ENCODE measurements at places on chromosomes 11 and 22. TPM values are rescaled to one million over a fixed set of nuclear protein-coding genes. Genes with fewer than 3 reads are reported as not detected.

The RFPL3 gene
- not detected for polyA plus RNA-seq

The CFAP300 gene
- polyA plus RNA-seq: 6.8 TPM

The OR2AG2 gene
- 0.07 TPM for polyA plus RNA-seq

The CCDC81 gene
- polyA plus RNA-seq: 1.0 TPM

The HORMAD2 gene
- polyA plus RNA-seq: not detected

The ATG16L2 gene
- 25.4 TPM for polyA plus RNA-seq

The CCDC117 gene
- polyA plus RNA-seq: 42.4 TPM

The CRACR2B gene
- 21.7 TPM for polyA plus RNA-seq

The FAT3 gene
- polyA plus RNA-seq: 10.8 TPM

The APOL5 gene
- polyA plus RNA-seq: not detected

DNA sequence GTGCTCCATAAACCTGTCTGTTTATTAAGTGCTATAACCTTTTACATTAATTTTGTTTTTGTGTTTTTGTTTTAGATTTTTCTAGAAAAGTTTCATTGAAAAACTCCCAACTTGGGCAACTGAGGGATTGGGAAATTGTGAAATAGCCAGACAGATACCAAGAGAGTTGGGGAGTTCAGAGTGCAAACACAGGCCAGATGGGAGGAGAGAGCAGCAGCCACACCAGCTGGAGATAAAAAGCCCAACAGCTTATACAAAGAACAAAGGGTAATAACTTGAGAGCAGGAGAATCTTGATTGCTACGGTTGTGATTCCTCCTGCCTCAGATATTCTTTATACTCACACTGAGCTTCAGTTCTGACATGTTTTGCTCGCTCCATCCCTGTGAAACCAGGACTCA lies 1642.2 kb downstream of the LRRC4C start:
- DNase-seq: peak; percentile 4

- DNase-seq: no peak
These were observed 44.4 kb upstream of the FAT3 start for GRCh38 chr11:92180226-92180625.

DNA sequence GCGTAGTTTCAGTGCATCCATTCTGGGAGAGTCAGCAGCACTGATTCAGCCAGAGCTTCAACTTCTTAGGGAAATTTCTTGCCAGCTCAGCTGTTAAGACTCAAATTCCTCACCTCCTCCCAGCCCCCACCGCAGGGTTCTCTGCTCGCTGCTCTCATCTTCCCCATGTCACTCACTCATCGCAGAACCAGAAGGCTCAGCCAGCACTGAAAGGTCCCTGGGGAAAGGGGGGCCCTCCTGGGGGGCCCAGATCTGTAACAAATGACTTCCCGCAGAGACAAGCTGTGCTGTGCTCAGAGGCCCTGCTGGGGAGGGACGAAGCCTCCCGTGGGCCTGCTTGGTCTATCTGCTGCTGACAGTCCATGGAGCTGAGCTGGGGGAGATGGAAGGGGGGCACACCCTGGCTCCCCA lies 220.6 kb downstream of the NTM start:
- DNase-seq: no peak

DNA sequence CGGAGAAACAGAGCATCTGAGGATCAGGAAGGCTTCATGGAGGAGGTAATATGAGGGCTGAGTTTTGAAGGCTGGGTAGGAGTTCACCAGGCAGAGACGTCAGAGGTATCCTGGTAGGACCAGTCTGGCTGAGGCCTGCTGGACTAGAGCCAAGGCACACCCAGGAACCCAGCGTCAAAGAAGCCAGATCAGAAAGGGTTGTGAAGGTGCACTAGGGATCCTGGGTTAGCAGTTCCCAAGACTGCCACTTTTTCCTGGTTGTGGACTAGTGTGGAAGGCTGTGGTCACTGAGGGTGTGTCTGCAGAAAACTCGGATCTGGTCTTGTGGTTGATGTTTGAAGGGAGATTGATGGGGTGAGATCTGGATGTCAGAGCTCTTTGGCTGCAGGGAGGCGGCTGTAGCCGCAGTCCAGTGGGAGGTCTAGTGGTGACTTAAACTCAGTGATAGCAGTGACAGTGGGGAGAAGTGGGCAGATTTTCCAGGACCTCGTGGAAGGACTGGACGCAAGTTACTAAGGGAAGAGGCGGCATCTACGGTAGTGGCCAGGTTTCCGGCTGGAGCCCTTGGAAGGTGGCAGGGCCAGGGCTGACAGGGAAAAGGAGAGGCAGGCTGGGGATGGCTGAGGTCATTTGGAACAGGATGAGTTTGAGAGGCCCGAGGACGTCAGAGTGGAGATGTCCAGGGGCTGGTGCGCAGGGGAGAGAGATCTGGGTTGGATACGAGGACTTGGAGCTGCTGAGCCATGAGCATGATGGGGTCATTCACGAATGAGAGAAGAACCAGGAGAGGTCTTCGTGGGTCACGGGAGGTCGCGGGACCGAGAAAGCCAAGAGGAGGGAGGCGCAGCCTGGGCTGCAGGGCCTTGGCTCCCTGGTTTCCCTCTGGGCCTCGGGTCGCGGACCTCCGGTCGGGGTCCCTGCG lies 10.9 kb downstream of the RELA start:
- no peak for DNase-seq

GRCh38 chr11:65868076-65868667 lies 4.4 kb downstream of the EFEMP2 start:
- DNase-seq: no peak

- DNase-seq: no peak
These were observed 63.7 kb downstream of the PTPRJ start for GRCh38 chr11:48043991-48044512.

- no peak for DNase-seq
These were observed 3.5 kb upstream of the CD5 start for GRCh38 chr11:61098778-61099177.

DNA sequence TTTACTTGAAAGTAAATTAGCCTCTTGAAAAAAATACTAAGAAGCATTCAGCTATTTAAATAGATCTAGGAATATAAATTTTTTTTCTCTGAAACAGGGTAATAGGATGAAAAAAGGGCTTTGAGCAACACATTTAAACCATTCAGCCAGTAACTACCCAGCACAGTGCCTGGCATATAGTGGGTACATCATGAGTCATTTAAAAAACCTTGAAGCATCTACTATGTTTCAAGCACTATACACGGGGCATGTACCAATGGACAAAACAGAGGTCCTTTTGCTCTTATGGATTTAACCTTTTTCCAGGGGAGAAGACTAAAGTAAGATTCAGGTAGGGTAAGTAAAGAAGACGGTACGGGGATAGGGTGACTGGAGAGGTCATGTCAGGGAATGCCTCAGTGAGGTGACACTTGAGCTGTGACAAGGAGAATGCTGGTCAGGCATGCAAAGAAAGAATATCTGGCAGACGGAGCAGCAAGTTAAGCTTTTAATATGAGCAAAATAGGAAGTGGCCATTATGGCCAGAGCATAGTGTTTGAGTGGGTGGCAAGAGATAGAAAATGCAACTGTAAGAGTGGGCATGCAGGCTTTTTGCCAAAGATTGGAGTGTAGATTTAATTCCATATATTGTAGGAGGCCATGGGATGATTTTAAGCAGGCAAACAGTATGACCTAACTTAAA lies 101.1 kb downstream of the HIPK3 start:
- DNase-seq: no peak

- DNase-seq: no peak
These were observed 5.0 kb downstream of the ASCL2 start for GRCh38 chr11:2265396-2265795.

- DNase-seq: no peak
These were observed 418.5 kb downstream of the MIAT start for GRCh38 chr22:27075891-27076290.

DNA sequence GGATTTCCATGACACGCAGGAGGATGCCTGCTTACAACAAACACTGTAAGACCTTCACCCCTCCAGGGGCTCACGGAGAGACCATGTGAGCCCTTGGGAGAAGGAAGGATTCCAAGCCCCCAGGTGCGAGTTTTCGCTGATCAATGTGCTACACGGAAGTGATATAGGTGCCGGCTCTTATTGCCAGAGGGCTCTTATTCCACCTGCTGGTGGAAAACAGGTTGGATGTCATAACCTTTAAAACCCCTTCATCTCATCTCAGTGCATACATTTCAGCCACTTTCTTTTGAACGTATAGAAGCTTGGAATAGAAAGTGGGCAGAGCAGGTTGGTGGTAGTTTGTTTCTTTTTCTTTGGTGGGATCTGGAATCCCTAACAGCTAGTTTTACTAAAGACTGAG lies 25.8 kb downstream of the LAYN start:
- no peak for DNase-seq

- DNase-seq: no peak
These were observed 79.5 kb downstream of the PARVA start for GRCh38 chr11:12456651-12457579.

GRCh38 chr11:62131170-62131464 lies 7.3 kb downstream of the INCENP start:
- DNase-seq: no peak

DNA sequence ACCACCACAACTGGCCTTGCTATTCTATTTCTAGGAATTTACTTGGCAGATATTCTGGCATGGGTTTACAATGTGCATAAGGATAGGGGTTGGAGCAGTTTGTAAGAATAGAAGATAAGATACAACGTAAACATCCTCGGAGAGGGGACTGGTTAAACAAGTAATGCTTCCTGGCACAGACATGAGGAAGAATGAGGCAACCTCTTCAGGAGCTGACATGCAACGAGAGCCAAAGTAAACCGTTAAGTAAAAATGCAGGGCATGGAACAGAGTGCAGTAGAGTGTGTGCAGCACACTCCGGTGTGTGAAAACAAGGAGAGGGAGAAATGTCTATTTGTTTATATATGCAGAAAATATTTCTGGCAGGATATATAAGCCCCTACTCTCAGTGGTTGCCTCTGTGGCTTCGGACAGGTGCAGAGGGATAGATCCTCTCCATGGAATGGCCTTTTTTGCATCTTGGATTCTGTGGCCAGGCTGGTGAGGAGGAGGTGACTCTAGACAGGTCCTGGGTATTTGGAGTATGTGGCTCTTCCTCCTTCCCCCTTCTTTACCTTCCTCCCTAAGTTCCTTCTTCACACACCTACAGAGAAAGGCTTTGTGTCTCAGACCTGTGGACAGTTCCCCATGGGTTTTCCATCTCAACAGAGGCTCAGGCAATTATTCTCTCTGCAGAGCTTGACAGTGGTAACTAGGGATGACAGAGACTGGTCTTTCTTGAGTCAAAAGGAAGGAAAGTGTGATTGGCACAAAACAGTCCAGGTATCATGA lies 2.5 kb downstream of the RAB36 start:
- no peak for DNase-seq

DNA sequence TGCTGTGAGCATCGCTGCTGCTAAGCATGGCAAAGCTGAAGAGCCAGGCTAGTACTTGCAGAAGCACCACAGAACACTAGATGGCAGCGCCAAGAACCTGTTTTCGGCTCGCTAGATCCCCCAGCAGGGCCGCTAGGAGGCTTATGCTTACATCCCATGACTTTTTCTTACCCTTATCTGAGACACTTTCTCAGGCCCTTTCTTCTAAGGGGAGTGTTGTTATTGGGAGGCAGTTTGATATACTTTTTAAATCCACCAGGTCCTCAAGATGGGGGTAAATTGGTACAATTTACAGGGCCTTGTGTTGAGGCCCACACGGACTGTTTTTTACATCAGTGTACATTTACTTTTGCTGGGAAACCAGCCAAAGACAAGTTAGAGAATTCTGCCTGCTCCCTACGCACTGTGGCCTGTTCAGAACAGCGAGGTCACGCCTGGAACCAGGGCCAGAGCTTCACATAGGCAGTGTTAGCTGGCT lies 4.0 kb downstream of the TRIM6 start:
- DNase-seq: peak; percentile 64

- no peak for DNase-seq
These were observed 6.5 kb downstream of the VSTM5 start for GRCh38 chr11:93843906-93844305.

DNA sequence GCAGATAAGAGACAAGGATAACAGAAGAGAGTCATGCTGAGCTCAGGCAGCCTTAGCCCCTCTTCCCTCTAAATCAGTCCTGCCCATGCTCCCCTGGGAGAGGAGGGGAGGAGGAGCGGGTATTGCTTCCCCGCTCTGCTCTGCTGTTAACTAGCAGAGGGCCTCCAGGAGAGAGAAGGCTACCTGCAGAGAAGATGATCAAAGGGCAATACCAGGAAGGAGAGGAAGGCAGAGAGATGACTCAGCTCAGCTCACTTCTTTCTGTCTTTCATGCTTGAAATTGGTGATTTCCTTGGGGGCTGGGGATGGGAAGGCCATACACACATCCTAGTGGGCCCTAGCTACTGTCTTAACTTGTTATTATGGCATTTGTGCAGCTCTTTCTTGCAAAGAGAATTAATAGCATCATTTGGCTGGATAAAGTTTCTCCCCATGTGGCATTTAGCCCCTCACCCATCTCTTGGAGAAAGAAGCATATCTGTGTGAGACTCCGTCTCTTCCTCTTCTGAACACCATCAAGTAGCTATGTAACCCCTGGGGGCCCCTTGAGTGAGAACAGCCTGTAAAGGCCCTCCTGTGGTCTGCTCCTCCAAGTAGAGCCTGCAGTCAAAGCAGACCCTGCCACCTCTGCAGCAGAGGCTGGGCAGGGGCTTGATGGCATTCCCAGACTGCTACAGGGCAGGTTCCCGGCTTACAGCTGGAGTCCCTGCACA lies 33.4 kb upstream of the AMOTL1 start:
- no peak for DNase-seq

GRCh38 chr11:103737037-103737622 lies 299.3 kb upstream of the DDI1 start:
- DNase-seq: no peak

DNA sequence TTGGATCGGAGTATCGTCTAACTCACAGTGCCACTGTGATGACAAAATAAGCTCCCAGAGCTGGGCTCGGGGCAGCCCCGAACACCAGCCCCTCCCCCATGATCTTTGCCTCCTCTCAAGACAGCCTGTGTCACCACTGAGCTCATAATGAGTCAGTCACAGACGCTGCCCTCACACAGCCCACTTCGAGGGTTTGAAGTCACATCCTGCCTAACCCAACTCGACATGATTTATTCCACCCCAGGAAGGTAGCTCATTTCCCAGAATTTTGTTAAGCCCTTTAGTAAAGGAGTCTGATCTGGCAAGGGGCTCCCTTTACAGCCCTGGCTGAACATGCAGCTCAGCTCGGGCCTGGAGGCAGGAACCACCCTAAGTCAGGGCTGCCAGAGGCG lies 22.8 kb downstream of the MYH9 start:
- no peak for DNase-seq

GRCh38 chr11:24828938-24829605 lies 332.2 kb downstream of the LUZP2 start:
- DNase-seq: peak; percentile 1

DNA sequence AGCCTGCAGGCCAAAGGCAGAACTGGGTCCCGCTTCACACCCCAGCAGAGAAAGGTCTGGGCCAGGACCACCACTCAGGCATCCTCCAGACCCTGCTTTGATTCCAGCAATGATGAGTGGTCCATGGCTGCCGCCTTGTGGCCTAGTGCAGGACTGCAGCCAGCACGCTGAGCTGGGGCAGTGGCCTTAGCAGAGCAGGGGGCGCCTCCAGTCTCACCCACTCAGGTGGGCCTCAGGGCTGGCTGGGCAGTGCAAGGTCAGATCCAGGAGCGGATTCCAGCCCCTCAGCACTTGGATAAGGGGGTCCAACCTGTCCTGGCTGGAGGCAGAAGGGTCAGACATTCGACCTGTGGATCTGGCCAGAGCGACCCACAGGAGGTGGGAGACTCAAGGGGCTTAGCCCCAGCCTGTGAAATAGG lies 9.6 kb upstream of the PDE2A start:
- DNase-seq: no peak

Measured in renal pelvis (tissue), 12 donors.